ENCODE measurements at places on chromosomes 1 and 21.

- DNase-seq = no peak
Measured at GRCh38 chr1:160664573-160665051, 17.8 kb upstream of the SLAMF1 start.

DNA sequence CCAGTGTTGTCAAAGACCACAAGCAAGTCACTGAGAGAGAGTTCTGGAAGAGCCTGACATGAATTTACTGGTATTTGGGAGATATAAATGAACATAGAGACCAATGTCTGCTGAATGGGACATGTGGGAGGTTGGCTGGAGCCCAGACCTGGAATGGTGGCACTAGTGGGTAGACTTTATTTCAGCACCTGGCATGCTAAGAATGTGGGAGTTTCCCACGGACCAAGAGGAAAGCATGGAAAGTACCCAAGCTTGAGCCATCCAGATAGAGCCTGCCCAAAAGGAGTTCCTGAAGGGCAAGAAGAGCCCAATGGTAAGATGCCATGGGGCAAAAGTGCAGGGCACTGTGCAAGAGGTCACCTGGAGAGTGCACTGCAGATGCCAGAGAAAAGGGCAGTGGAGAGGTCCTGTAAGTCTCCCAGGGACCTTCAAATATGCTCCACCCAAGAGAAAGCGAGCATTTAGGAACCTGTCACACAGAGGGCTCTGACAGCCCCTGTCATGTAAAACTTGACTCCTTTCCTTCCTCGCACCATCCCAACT lies 8.1 kb upstream of the ZNF687 start:
- no peak for DNase-seq

GRCh38 chr1:74771913-74772515 lies 39.1 kb downstream of the TYW3 start:
- DNase-seq = peak; percentile 4

- DNase-seq = no peak
Measured at GRCh38 chr1:164651351-164651951, 92.5 kb downstream of the PBX1 start.

DNA sequence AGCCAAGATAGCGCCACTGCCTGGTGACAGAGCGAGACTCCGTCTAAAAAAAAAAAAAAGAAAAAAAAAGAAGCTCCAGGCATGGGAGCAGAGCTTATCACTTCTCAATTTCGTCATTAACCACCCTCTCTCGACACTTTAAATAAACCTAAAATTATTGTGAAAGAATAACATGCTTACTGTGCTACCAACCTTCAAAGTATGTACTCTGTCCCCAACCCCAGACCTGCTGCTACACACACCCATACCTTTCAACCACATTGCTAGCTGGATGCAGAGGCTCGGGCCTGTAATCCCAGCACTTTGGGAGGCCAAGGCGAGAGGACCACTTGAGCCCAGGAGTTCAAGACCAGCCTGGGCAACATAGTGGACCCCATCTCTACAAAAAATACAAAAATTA lies 38.7 kb downstream of the GNPAT start:
- no peak for DNase-seq

GRCh38 chr1:77026640-77027039 lies 159.4 kb downstream of the ST6GALNAC5 start:
- no peak for DNase-seq

- DNase-seq = no peak
Measured at GRCh38 chr1:15928971-15929965, 46.6 kb downstream of the ZBTB17 start.

DNA sequence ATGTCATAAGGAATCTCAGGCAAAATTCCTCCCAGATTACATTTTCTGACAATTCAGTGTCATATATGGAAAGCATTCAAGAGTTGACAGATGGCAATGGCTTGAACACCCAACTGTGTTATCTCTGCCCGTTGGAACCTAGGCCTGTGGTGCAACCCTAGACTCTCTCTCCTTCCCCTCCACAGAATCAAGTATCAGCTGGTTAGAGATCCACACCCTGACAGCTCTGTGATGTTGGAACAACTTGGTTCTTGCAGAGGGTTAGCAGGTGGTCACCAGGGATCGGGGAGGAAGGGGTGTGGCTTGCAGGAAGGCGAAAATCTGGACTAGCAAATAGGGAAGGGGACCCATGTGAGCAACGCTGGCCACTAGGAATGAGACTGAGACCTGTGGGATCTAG lies 26.3 kb downstream of the PCSK9 start:
- no peak for DNase-seq

DNA sequence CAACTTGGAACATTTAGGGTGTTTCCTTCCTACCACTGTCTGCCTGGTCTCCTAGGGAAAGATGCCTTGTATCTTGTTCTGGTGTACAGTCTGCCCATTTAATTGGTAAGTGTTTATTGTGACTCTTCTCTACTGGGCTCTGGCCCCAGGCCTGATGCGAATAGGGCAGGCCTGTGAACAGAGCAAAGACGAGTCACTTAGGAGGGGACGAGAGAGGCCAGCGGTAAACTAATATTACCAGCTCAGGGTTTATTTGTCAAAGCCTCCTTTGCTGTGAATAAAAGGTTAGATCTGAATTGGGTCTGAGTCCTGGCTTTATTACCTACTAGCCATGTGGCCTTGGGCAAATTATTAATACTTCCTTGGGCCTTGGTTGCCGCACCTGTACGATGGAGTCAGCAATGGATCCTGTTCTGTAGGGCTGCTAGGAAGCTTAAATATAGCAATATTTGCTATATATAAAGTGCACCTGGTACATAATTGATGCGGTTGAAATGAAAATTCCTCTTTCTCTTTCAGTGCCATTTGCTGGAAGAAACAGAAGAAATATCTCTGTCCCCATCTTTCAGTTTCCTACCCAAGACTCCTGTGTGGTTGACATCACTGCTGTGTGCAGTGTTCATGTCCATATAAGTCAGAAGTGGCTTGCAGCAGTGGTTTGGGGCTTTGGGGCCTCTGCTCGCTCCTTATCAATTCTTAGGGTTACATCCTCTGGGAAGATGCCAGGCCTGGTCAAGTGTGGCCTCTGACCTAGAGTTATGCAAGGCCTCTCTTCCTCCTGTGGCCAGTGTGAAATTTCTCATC lies 32.4 kb downstream of the MAPKAPK2 start:
- DNase-seq = no peak

GRCh38 chr1:212777151-212777550 lies 14.4 kb downstream of the NSL1 start:
- no peak for DNase-seq

DNA sequence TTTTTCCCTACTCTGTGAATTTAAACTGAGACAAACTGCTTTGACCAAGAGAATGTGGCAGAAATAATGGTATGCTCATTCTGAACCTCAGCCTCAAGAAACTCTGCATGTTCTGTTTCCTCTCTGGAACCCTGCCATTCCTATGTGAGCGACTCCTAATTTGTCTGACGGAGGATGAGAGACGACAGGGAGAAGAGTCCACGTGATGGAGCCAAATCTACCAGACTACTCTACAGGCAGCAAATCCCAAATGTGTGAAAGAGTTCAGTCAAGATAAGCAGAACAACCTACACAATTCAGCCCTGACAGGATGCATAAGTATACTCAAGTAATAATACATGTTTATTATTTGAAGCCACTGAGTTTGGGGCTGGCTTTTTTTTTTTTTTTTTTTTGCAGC lies 153.5 kb downstream of the DPYD start:
- no peak for DNase-seq

GRCh38 chr1:154404511-154404931 lies 622 bp upstream of the IL6R start:
- no peak for DNase-seq

GRCh38 chr1:153119491-153119971 lies 6.2 kb upstream of the SPRR2F start:
- no peak for DNase-seq

- DNase-seq = no peak
Measured at GRCh38 chr1:203505526-203506204, 11.7 kb downstream of the OPTC start.

GRCh38 chr21:44911384-44912157 lies 9.1 kb downstream of the ITGB2 start:
- DNase-seq = no peak

- no peak for DNase-seq
Measured at GRCh38 chr1:68128157-68128556, 77.7 kb upstream of the DIRAS3 start.

- DNase-seq = no peak
Measured at GRCh38 chr1:45155423-45155822, 51.0 kb downstream of the ZSWIM5 start.

DNA sequence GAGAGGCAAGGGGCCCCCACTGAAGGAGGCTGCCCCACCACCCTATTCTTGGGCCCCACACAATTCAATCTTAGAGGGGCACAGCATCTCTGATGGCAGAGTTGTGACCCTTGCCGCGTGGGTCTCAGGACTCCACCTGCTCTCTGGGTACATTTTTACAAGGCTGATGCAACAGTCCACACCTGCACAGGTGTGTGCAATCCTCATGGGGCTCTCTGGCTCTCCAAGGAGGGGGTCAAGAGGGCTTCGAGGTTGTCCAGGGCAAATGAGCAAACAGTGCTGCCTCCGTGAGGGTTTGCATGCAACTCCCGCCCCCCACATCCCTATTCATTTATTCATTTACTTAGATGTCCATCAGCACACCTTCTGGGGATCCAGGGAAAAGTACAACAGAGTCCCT lies 81.6 kb upstream of the IFFO2 start:
- no peak for DNase-seq

DNA sequence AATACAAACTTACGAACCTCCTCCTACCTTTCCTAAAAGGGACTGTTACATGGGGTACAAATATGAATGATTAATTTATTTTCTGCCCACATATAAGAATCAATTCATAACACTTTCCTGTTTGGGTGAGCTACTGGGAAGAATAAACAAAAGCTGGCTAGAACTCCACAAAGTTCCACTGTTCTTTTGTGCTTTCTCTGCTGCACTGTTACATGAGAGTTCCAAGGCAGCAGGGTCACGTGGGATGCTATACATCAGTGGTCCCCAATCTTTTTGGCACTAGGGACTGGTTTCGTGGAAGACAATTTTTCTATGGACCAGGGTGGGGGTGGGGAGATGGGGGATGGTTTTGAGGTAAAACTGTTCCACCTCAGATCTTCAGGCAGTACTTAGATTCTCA lies 2.2 kb upstream of the ANGPTL7 start:
- DNase-seq = no peak

- no peak for DNase-seq
Measured at GRCh38 chr1:1091344-1092148, 17.4 kb upstream of the RNF223 start.

DNA sequence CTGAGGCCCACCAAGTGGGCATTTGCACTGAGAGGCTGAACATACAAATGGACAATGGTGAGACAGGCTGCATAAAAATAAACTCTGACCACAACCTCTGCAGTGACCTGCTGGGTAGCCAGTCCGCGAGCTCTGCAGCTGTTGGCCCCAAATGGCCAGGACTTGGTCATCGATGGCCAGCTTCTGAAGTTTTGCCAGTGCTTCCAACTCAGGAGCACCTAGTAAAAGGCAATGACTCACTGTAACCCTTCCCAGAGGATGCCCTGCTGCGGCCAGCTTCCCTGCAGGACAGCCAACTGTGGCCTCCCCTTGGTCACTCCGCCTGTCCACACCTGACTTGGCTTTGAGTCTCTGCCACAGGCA lies 185.4 kb downstream of the DYRK1A start:
- DNase-seq = no peak

DNA sequence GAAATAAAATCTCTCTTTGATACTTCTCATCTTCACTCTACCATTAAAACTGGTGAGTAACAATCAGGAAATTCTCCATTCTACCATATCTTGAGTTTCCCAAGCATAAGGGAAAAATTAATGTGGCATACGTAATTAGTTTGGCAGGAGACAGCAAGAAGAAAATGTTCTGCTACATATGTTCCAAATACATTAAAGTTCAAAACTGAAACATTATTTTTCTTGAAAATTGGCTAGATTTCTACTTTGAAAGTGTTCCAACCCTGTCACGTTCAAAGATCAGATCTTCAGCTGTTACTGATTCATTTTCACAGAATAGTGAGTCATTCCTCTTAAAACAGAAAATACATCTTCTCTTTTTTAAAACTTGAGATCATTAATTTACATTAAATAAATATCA lies 48.5 kb downstream of the PIGK start:
- peak; percentile 10 for DNase-seq

- no peak for DNase-seq
Measured at GRCh38 chr1:190140644-190141043, 337.0 kb downstream of the BRINP3 start.

DNA sequence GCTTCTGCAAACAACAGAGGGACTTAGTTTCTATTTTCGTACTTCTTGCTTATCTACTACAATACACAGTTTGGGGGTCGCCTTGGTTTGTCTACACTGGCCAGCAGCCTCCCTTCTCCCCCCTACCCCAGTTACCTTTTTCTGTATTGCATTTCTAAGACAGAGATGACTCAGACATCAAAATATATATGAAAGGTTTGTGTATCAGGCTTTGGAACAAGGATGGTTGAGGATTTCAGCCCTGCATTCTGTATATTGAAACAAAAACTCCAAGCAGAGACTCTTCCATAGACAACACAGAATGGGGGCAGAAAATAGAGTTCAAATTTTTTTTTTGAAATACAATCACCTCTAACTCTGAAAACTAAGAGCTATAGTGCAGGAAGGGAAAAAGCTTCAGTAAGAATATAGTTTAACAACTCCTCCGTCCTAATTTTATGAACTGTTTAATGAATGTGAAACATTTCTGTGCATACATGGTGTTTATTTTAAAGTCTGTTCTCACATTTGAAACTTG lies 1.9 kb downstream of the SAMD13 start:
- DNase-seq = no peak

DNA sequence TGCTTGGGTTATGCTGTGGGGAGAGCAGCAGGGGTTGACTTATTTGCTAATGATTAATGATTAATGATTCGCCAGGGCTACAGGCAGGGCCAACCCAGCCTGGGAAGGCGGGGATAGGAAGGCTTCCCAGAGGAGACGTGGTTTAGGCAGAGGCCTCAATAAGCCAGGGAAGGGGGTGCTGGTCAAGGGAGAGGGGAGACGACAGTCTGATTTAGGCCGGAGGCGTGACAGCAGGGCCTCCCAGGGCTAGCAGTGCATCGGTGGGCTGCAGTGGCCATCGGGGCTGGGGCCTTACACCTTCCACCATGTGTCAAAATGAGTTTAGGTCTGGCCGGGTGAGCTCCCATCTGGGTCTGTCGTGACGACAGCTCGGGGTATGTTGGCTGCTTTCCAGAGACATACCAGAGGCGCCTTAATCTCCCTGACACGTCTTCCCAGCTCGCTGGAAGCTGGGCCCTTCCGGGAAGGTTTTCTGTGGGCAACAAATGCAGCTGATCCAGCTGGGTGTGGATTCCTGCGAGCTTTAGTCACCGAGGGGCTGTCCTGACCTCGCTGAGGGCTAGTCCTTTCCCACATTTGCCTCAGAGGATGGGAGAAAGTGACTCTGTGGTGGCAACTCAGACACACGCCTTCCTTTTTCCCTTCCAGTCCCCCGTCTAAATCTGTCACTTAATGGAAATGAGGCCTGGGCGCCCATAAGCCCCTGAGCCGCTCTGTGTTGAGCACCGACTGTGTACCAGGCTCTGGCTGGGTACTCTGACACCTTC lies 3.7 kb upstream of the SLC1A7 start:
- DNase-seq = peak; percentile 99
